CD4-positive, alpha-beta T cell (primary cell): ENCODE measurements at places on chromosomes 6 and 20. TPM values are rescaled to one million over a fixed set of nuclear protein-coding genes. Genes with fewer than 3 reads are reported as not detected.

The BMP7 gene
- total RNA-seq, result not detected

The DBNDD2 gene
- total RNA-seq, result 15.7 TPM

The FARS2 gene
- 12.8 TPM for total RNA-seq

The MLN gene
- not detected for total RNA-seq

The OPRL1 gene
- 1.2 TPM for total RNA-seq

The TSBP1 gene
- total RNA-seq, result not detected

The LAMA2 gene
- 0.06 TPM for total RNA-seq

The TRIM10 gene
- total RNA-seq, result not detected

The TAGAP gene
- 261 TPM for total RNA-seq

The FAM217A gene
- not detected for total RNA-seq

DNA sequence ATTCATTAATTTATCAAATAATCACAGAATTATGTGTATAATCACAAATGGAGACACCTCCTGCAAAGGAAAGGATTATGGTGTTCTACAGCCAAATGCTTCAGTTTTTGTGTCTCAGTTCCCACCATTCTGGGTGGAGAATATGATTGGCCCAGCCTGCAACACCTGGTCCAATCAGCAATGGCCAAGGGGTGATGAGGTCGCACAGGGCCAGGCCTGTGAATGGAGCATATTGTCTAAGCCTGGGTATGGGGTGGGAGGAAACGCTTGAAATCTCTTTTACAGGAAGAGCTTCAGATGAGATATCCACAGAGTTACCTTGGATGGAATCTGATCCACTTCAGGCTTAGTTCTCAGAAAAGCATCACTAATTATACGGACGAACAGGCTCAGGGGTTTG is 271.6 kb downstream of the DHX35 start:
- no peak for DNase-seq
- H3K27ac ChIP-seq, result no peak overlapping the region
- H3K4me1 ChIP-seq, result no peaks in the 10 kb centered on the region
- H3K4me3 ChIP-seq, result no peak overlapping the region

- peaks cover 21% of the 10 kb centered on the region for H3K36me3 ChIP-seq
- DNase-seq, result no peak
- H3K4me1 ChIP-seq, result no peaks in the 10 kb centered on the region
- no peak overlapping the region for H3K4me3 ChIP-seq
- no peaks in the 10 kb centered on the region for H3K27me3 ChIP-seq
These were observed 121.4 kb downstream of the REV3L start for GRCh38 chr6:111361648-111362047.

DNA sequence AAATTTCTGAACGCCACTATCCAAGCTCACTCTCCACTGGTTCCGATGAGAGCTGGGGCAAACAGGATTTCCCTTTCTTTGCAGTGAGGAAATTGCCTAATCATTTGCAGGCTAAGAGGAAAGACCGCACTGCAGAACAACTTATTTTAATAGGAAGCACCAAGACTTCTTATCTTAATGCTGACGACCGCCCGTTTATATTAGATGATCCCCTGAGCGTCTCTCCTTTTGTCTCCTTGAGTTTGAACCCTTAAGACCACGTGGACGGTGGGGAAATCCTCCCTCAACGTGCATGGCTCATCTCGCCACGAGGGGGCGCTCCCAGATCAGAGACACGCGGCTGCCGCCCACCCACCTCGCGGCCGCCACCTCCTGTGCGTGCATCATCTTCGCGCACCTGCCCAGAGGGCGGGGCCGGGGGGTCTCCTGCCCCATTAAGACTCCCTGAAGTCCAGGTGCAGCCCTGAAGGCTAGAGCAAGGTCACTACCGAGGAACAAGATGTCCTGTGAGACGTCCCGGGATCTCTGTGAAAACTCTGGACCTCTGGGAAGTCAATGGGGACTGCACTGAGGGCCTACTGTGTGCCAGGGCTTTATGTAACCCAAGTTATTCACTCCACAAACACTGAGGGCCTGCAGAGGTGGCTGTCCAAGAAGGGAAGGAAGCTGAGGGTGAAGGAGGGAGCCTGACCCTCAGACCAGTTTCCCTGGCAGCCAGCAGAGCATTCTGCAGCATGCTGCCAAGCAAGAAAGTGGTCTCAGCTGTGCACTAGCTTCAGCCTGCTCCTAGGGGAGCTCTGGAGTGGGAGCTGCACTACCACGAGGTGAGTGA is 28.1 kb downstream of the PDYN start:
- peak overlapping the region; percentile 30 for H3K4me3 ChIP-seq
- no peak overlapping the region for H3K27ac ChIP-seq
- DNase-seq, result peak; percentile 82
- peaks cover 18% of the 10 kb centered on the region for H3K27me3 ChIP-seq
- no peaks in the 10 kb centered on the region for H3K36me3 ChIP-seq

DNA sequence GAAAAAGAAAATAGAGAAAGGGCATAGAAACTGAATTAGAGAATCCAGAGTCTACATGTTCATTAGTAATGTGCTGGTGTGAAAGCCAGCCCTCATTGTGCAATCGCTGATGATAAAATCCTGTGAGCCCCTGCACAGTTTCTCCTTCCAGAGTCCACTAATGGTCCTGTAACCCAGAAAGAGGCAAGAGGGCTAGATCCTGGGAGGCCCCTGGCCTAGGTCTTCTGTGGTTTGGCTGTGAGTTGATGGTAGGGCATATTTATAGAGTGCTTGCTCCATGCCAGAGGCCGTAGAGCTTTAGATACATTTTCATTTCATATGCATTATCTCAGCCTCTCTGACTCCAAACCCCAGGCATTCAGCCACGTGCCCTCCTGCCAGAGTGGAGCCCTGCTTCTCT is 94.9 kb upstream of the MTHFD1L start:
- DNase-seq, result no peak
- no peaks in the 10 kb centered on the region for H3K4me1 ChIP-seq
- H3K27me3 ChIP-seq, result no peaks in the 10 kb centered on the region
- no peak overlapping the region for H3K27ac ChIP-seq
- no peaks in the 10 kb centered on the region for H3K36me3 ChIP-seq
- H3K4me3 ChIP-seq, result no peak overlapping the region

DNA sequence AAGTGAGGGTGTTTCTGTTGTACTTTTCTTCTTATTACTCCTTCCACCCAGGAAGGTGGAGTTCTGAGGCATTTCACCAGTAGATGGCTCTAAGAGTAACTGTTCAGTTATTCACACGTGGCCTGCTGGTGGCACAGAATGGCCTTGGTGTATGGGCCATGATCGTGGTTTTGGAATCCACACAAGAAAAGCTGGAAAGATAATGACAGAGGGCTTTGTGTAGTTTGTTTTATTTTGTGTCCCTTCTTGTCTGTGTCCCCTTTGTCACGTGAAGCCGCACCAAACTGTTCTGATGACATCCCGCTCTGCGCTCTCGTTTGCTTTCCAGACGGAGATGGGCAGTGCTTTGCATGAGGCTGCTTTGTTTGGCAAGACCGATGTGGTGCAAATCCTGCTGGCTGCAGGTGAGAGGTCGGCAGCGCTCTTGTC is 93.4 kb downstream of the ANKS1A start:
- peaks cover 32% of the 10 kb centered on the region for H3K36me3 ChIP-seq
- no peak for DNase-seq

DNA sequence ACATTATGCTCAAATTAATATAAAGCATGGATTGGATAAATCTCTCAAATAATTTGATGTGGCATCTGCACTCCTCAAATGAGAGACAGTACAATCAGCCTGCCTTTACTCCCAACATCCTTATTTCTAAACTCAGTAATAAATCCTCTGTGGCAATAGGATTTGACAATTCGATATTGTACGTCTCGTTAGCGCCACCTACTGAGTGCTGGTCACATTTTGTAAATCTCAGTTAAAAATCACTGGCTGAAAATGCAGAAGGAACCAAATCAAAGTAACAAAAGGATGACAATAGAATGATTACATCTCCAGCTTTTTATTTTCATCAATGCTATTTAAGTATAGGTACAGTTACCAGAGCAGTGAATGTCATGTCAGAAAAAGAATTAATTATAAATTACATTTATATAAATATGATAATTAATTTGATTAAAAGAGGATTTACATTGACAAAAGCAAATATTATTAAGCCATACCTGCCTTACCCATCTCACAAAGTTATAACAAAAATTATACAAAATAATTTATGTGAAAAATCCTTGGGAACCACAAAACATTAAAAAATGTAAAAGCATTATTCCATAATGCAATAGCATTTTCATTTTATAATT is 20.2 kb upstream of the GJE1 start:
- H3K4me1 ChIP-seq, result no peaks in the 10 kb centered on the region
- no peak overlapping the region for H3K27ac ChIP-seq
- H3K4me3 ChIP-seq, result no peak overlapping the region
- peak; percentile 58 for DNase-seq
- H3K36me3 ChIP-seq, result no peaks in the 10 kb centered on the region
- no peaks in the 10 kb centered on the region for H3K27me3 ChIP-seq

- H3K4me1 ChIP-seq, result no peaks in the 10 kb centered on the region
- no peak overlapping the region for H3K4me3 ChIP-seq
- no peak for DNase-seq
- no peak overlapping the region for H3K27ac ChIP-seq
- H3K27me3 ChIP-seq, result no peaks in the 10 kb centered on the region
- no peaks in the 10 kb centered on the region for H3K36me3 ChIP-seq
These were observed 129.1 kb downstream of the TNFRSF21 start for GRCh38 chr6:47180633-47181032.

DNA sequence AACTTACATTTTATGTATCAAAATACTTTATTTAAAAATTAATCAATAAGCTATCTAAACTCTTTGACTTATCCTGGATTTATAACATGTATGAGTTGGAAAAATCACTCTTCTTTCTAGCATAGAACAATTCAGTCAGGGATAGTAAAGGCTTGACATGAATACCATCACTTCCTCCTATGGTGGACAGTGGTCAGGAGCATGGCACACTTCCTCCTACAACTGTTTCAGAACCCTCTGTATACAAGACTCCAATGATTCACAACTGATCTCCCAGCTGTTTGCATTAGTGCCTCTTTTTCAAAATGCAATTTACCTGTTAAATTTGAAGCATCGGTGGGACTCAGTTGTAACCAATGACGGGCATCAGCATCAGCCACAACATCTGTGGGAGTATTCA is 129.7 kb downstream of the RALGAPA2 start:
- no peak overlapping the region for H3K27ac ChIP-seq
- H3K4me3 ChIP-seq, result no peak overlapping the region
- no peaks in the 10 kb centered on the region for H3K4me1 ChIP-seq
- no peak for DNase-seq

DNA sequence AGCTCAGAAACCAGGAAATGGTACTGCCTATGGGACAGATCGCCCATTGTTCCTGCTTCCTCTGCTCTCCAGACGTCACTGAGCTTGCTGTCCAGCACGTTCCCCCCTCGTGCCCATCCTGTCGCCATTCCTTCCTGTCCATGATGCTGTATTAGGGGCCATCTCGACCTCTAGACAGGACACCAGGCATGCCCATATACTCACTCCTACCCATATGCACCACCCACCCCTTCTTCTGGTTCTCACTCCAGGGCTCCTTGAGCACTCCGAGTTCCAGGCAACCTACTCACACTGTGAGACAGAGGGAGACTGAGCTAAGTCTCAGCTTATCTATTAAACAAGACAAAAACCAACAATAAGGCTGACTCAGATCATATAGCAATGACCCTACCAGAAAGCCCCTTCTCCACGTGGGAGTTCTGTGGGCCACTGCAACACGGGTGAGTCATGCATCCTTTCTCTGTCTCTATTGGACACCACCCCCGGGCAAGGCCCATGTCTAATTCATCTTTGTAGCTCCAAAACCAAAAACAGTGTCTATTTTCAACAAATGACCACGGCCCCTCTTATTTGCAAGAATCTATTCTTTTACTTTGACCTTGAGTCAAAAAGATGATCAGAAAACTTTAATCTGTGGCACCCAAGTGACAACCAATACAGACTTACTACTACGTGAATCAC is 65.7 kb downstream of the PSMG4 start:
- no peak overlapping the region for H3K4me3 ChIP-seq
- H3K4me1 ChIP-seq, result no peaks in the 10 kb centered on the region
- no peaks in the 10 kb centered on the region for H3K36me3 ChIP-seq

DNA sequence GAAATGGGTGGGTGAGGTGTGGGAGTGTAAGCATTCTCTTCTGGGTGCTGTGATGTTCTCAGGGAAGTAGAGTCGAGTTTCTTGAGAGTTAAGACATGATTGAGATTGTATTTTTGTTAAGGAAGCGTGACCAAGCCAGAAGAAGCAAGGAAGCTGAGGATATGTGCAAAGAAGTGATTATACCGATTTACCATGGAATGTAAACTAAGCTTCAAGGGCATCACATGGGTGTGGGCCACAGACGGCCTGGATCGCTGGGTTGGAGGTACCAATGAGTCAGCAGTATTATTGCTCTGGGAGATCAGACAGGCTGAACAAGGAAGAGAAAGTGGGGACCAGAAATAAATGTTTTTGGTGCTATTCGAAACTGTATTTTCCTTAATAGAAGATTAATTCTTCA is 184.1 kb upstream of the GMDS start:
- DNase-seq, result no peak
- H3K27ac ChIP-seq, result no peak overlapping the region
- no peaks in the 10 kb centered on the region for H3K27me3 ChIP-seq
- H3K36me3 ChIP-seq, result no peaks in the 10 kb centered on the region
- no peaks in the 10 kb centered on the region for H3K4me1 ChIP-seq
- H3K4me3 ChIP-seq, result no peak overlapping the region

DNA sequence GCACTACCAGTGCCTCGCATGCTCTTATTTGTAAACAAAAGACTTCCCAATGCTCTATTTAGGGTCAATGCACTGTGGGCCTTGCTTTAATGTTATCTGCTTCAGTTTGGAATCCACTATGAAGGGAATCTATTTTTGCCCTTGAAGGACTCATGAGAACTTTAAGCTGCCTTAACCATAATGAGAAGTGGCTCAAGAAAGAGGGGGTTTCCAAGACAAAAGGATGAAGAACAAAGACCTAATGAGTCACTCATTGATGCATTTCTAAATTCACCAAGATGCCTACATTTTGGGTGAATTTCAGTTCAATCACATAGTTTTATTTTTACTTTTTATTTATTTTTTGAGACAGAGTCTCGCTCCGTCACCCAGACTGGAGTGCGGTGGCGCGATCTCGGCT is 228.2 kb downstream of the LY86 start:
- H3K27me3 ChIP-seq, result no peaks in the 10 kb centered on the region
- no peak for DNase-seq
- no peak overlapping the region for H3K27ac ChIP-seq
- H3K4me1 ChIP-seq, result peaks cover 3% of the 10 kb centered on the region
- no peak overlapping the region for H3K4me3 ChIP-seq

- H3K27ac ChIP-seq, result no peak overlapping the region
- no peak overlapping the region for H3K4me3 ChIP-seq
- H3K4me1 ChIP-seq, result peaks cover 6% of the 10 kb centered on the region
- no peaks in the 10 kb centered on the region for H3K27me3 ChIP-seq
These were observed 55.2 kb upstream of the MAFB start for GRCh38 chr20:40744072-40744817.

GRCh38 chr6:83891586-83891985 is 32.1 kb downstream of the CYB5R4 start:
- H3K4me3 ChIP-seq, result no peak overlapping the region
- DNase-seq, result no peak

- no peak overlapping the region for H3K27ac ChIP-seq
- no peak for DNase-seq
- H3K36me3 ChIP-seq, result no peaks in the 10 kb centered on the region
- H3K27me3 ChIP-seq, result no peaks in the 10 kb centered on the region
These were observed 1548.7 kb downstream of the GRIK2 start for GRCh38 chr6:102942206-102942605.

- H3K27ac ChIP-seq, result no peak overlapping the region
- H3K4me1 ChIP-seq, result peaks cover 19% of the 10 kb centered on the region
- no peaks in the 10 kb centered on the region for H3K36me3 ChIP-seq
- no peaks in the 10 kb centered on the region for H3K27me3 ChIP-seq
- H3K4me3 ChIP-seq, result no peak overlapping the region
- DNase-seq, result no peak
These were observed 70.0 kb upstream of the TOP1 start for GRCh38 chr20:40958598-40958997.
